ENCODE measurements at places on chromosomes 7 and 10.

DNA sequence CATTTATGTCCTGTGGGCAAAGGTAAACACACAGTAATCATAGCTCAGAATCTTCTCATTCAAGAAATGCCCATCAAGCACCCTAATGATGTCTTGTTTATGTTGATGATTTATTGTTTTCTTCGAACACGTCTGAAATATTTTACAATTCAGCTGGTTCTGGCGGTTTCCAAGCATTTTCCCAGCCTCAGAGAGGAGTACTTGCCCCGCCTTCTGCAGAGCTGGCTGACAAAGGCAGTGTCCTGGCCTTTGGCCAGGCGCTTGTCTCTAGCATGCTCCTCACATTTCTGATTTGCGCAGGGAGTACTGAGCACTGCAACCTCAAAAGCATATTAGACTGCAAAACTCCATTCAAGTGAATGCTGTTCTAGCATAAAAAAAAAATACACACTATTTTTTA lies 314.2 kb upstream of the GNAI1 start:
- DNase-seq: no peak

DNA sequence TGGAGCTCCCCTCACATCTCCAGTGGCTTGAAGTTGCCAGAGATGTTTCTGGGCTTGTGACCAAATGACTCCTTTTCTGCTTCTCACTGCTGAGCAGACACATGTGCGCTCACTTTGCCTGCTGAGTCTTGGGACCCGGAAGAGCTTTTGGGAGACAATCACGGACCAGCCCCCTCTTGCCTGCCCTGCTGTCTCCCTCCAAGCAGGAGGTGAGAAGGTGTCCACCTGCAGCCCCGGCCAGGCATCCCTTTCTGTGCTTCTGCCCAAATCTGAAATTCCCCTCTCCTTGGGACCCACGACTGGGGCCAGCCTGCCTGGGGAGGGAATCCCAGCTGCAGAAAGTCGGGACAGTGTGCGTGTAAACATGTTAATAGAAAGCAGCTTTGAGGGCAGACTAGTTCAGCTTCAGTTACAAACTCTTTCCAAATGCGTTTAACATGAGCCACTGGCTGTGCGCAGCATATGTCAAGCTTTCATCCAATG lies 31.7 kb downstream of the HTRA1 start:
- no peak for DNase-seq

DNA sequence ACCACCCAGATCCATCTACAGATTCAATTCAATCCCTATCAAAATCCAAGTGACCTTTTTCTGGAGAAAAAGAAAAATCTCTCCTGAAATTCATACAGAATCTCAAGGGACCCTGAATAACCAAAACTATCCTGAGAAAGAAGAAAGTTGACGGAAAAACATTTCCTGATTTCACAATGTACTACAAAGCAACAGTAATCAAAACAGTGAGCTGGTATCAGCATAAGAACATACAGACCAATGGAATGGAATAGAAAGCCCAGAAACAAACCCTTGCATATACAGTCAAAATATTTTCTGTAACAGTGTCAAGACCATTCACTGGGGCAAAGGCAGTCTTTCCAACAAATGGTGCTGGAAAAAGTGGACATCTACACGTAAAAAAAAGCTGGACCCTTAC lies 89.9 kb downstream of the JMJD1C start:
- no peak for DNase-seq

- no peak for DNase-seq
These were observed 38.7 kb downstream of the CACNB2 start for GRCh38 chr10:18178854-18179483.

DNA sequence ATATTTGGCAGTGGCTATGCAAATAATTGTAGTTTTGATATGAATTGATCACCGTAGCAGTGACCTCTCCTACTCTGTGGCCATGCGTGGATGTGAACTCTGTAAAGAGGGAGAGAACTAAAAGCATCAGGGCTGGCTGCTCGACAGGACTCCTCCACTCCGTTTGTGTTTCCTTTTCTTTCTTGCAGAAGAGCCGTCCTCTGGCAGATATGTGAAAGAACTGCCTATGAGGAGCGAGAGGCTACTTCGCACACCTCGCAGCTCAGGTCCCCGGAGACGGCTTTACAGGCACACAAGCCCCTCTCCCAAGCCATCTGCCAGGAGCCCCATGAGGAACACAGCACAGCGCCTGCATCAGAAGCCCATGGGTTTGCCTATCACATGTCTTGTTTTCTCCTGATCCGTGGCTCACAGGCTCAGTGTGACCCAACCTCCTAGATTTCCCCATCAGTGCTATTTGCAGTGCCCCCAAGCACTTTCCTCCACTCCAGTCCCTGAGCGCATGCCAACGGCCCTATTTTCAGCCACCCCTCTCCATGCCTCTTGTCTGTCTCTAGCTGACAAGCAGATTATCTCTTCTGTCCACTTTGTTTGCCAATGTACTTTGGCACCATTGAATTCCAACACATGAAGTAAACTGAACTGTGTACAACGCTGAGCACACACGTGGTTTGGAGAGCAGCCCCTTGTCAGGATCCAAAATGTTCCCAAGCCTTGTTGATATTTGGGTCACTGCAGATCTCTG lies 164.3 kb upstream of the AKR1E2 start:
- DNase-seq: no peak

- no peak for DNase-seq
These were observed 114.9 kb upstream of the ZEB1 start for GRCh38 chr10:31204090-31204489.

DNA sequence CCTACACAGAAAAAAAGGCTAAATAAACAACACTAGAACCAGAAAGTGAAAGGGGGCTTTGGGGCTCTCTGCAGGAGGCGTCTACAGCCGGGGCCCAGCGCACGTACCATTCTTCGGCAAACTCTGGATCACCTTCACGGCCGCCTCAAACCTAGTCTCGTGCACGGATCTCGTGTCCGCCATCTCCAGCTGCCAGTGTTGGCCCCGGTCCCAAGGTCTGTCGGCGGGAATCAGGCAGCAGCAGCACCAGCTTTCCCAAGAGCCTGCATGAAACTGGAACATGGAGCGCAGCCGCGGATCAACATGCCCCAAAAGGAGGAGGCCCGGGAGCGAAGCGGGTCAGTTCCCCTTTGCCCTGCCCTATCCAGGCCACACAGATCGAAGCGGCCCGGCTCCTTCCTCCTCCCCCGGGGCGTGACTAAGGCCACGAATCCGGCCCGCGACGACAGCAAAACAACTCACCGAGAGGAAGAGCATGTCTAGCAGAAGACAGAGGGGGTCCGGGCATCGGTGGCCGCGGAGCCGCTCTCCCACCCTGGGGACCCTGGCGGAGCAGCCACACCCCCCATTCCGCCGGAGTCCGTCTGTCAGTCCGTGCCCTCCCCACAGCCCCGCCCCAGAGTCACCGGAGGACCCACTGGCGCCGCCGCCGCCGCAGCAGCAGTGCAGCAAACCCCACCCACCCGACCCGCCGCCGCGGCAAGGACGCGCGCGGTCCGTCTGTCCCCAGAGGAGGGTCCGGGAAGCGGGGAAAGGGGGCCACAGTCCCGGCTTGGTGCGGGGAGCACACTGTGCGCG lies at the start of gene ACBD5:
TSS of gene ACBD5 (minus strand) at position 586 of the 798 bp plus-strand sequence. CDS start at position 477, 109 bp downstream.
- peak; percentile 66 for DNase-seq

DNA sequence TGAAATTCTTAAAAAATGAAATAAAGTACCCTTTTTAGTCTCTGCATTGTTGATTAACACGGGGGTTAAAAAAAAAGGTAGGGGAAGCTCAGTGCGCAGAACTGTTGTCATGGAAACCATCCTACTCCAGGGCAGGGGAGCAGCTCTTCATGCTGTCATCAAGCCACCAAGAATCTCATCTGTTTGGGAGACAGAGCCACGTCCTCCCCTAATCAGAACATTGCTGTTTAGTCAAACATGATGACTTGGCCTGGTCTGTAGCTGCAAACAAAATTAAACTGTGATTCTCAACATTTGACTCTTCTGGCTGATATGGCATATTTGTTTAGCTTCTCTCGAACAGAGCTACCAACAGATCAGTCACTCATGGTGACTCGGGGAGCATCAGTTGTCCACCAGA lies 254.4 kb upstream of the KLF14 start:
- DNase-seq: no peak

- DNase-seq: no peak
These were observed 38.3 kb upstream of the GHITM start for GRCh38 chr10:84101042-84101441.

GRCh38 chr7:106294334-106294733 lies 9.6 kb upstream of the NAMPT start:
- DNase-seq: no peak
